ENCODE measurements at places on chromosomes 4 and X.

GRCh38 chr4:139740121-139740520 is 74.5 kb downstream of the MGST2 start:
- DNase-seq = no peak

DNA sequence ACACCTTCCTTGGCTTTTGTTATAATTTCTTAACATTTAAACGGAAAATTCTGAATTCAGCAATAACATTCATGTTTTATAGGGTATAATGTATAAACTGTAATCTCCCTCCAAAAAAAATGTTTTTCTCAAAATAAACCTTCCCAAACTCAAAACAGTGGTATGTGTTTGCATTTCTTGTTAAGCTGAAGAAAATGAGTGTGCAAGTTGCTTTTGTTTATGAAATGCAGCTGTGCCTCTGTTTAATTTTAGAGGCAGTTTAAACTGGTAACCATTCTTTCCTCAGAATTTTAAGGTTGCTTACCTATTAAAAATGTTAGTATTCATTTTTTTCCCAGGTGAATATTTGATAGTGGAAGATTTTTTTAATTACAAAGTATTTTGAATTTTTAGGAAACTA is 105.0 kb upstream of the ANKRD50 start:
- no peak for DNase-seq

DNA sequence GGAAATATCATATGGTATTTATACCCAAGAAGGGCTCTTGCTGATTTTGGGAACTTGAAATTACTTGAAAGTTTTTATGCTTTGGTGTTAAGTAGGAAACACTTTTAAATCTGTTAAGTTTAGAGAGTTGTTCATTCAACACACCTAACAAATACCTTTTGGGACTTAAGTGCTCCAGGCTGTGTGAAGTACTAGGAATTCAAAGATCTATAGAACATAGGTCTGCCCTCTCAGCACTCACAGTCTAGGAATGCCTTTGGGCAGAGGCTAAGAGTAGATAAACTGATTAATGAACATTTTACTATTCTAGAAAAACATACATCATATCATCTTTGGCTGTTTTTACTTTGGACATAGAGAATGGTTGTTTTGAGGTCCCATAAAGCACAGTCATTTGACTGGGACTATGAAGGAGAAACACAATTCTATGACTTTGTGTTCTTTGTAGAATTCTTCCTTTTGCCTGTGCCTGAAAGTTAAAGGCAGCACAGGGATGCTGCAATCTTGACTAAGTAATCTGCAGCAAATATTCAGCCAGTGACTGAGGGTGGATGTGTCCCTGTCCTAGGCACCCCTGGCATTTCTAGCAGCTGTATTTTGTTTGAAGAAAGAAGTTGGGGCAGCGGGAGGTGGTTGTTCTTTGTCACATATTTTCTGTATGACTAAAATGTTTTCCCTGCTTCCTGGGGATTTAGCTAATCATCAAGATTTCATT is 8.3 kb downstream of the BMP3 start:
- no peak for DNase-seq

- no peak for DNase-seq
Observed at GRCh38 chr4:37872310-37872988, 18.4 kb upstream of the TBC1D1 start.

- no peak for DNase-seq
Observed at GRCh38 chr4:185542626-185543315, 7.5 kb upstream of the PDLIM3 start.

DNA sequence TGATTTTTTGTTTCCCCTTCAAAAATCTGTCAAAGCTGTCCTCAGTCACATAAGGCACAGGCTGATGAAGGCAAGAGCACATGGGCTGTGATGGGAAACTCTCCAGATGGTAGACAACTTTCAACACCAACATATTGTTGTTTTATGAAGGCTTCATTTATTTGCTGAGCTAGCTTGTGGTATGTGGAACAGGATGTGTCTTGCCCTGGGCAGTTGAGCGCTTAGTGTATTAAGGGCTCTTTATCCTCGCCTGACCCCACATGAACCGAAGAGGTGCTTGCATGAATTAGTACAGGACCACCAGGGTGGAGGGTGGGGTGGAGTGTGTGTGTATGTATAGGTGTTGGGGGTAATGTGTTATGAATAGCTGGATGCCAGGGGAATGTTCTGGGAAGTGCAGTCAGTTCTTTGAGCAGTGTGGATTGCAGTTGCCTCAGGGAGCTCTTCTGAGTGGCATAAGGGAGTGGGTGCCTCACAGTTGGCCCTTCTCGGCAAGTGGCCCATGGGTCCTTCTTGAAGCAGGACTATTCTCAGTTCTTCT is 103.1 kb downstream of the PHEX start:
- no peak for DNase-seq

All from stimulated activated CD8-positive, alpha-beta memory T cell treated with anti-CD3 and anti-CD28 coated beads, Interleukin-7, amount 100 ng/mL, for 24 hours (primary cell).